Fibroblast of lung (primary cell): ENCODE measurements at places on chromosomes 4 and X. TPM values are rescaled to one million over a fixed set of nuclear protein-coding genes. Genes with fewer than 3 reads are reported as not detected.

The NEUROG2 gene
- total RNA-seq = not detected in 2 replicates

The CXorf49 gene
- not detected in 2 replicates for total RNA-seq

The KLHL4 gene
- total RNA-seq = 2.1 and 3.5 TPM in 2 replicates

The ARHGAP24 gene
- 39.3 and 40.5 TPM in 2 replicates for total RNA-seq

The SCRG1 gene
- 0.17 and 1.0 TPM in 2 replicates for total RNA-seq
